ENCODE measurements at places on chromosomes 5 and 9. TPM values are rescaled to one million over a fixed set of nuclear protein-coding genes. Genes with fewer than 3 reads are reported as not detected.

The DAB2 gene
- 13.2 TPM for total RNA-seq

The FOXD4L6 gene
- not detected for total RNA-seq

The TEX48 gene
- total RNA-seq: not detected

The C9orf153 gene
- not detected for total RNA-seq

The CBY3 gene
- not detected for total RNA-seq

The VAV2 gene
- 18.7 TPM for total RNA-seq

The RAD17 gene
- 19.5 TPM for total RNA-seq

The MSX2 gene
- 3.7 TPM for total RNA-seq

The PCDHGA10 gene
- 0.58 TPM for total RNA-seq

The F2RL2 gene
- total RNA-seq: 7.2 TPM

The PCDHGB6 gene
- 1.4 TPM for total RNA-seq

The TCOF1 gene
- 44.3 TPM for total RNA-seq

The BARHL1 gene
- not detected for total RNA-seq

The NRG2 gene
- 0.43 TPM for total RNA-seq

The MRPL22 gene
- 52.2 TPM for total RNA-seq

The FYB1 gene
- not detected for total RNA-seq

The SLIT3 gene
- total RNA-seq: 0.36 TPM

The TRIO gene
- total RNA-seq: 109 TPM

The C7 gene
- not detected for total RNA-seq

The MYMK gene
- not detected for total RNA-seq

The DND1 gene
- 0.14 TPM for total RNA-seq

The CDKN2A gene
- total RNA-seq: 22.4 TPM

The GARNL3 gene
- total RNA-seq: 10.4 TPM

The INSL6 gene
- total RNA-seq: not detected

The FGF18 gene
- total RNA-seq: not detected

The GAPVD1 gene
- total RNA-seq: 18.2 TPM

The IL13 gene
- not detected for total RNA-seq

The WDR38 gene
- total RNA-seq: not detected

The PCDHB12 gene
- not detected for total RNA-seq

The PCDHA1 gene
- not detected for total RNA-seq

The GLRA1 gene
- not detected for total RNA-seq

The SARDH gene
- total RNA-seq: 0.07 TPM

The SPATA31D4 gene
- total RNA-seq: not detected

The SPINK6 gene
- total RNA-seq: not detected

The NEURL1B gene
- total RNA-seq: 1.0 TPM

The PCDHGA7 gene
- 0.23 TPM for total RNA-seq

The SLC45A2 gene
- not detected for total RNA-seq

The ARID3C gene
- total RNA-seq: not detected

The SOHLH1 gene
- total RNA-seq: not detected

The INSYN2B gene
- total RNA-seq: 1.7 TPM

The TNC gene
- total RNA-seq: 68.9 TPM

The RLN2 gene
- total RNA-seq: 6.0 TPM

The PCDHB8 gene
- not detected for total RNA-seq

The TRPM3 gene
- not detected for total RNA-seq

The ANKDD1B gene
- 1.3 TPM for total RNA-seq

The PRR16 gene
- total RNA-seq: 0.23 TPM

The GZMA gene
- total RNA-seq: not detected
